ENCODE measurements at places on chromosomes 6 and 20.

DNA sequence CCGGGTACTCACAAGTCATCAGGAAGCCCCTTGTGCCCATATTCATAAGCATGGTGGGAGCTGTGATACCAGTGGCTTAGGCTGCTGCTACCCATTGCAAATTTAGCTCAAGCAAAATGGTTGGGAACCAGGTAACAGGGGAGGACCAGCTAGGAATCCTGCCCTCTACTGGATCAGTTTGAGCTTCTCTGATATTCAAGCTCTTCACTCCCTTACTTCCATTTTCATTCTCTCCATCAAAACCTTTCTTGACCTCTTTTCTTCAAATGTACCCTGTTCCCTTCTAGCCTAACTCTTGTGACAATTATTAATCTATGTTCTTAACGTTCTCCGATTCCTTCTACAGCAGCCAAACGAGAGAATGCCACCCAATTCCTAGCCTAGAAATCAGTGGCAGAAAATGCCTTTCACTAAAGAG, 9.7 kb downstream of the NOL7 start:
- no peak for DNase-seq

- DNase-seq, result no peak
Measured at GRCh38 chr20:42191140-42191860, 573.1 kb upstream of the CHD6 start.

- no peak for DNase-seq
Measured at GRCh38 chr6:37848371-37848770, 28.8 kb downstream of the ZFAND3 start.

GRCh38 chr6:3650076-3650958, 101.2 kb downstream of the PXDC1 start:
- DNase-seq, result no peak

DNA sequence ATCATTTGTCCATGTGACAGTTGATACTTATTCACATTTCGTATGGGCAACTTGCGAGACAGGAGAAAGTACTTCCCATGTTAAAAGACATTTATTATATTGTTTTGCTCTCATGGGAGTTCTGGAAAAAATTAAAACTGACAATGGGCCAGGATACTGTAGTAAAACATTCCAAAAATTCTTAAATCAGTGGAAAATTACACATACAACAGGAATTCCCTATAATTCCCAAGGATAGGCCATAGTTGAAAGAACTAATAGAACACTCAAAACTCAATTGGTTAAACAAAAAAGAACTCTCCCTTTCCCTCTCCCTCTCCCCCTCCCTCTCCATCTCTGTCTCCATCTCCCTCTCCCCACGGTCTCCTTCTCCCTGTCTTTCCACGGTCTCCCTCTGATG, 19.4 kb upstream of the EIF2S2 start:
- DNase-seq, result no peak

Measured in T follicular helper cell (primary cell).